Activated CD4-positive, CD25-positive, alpha-beta regulatory T cell (primary cell): ENCODE measurements at places on chromosomes 1 and 21.

DNA sequence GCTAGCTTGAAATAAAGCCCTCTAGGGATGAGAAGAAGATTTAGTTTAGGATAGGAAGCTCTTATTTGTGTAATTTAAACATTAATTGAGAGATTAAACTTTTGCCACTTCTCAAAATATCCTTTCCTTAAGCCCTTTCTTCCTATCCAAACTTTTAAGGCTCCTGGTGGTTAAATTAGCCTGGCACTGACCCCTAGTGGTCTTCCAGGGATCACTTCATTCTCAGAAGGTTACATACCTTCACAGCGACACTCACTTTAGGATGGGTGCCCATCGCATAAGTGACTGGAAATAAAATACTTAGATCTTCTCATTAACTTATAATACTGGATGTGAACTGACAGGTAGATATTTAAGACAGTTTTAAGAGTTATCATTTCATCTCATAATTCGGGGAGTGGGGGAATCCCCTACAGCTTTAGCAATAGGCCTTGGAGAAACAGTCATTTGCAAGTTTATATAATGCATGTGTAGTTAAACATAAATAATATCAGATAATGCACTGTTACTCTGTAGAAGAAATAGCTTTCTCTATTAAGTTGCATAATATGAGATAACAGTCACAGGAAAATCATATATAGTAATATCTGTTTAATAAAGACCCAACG is 7.4 kb downstream of the LHX9 start:
- DNase-seq = no peak

GRCh38 chr1:170217517-170218256 is 71.9 kb downstream of the NTMT2 start:
- DNase-seq = no peak

DNA sequence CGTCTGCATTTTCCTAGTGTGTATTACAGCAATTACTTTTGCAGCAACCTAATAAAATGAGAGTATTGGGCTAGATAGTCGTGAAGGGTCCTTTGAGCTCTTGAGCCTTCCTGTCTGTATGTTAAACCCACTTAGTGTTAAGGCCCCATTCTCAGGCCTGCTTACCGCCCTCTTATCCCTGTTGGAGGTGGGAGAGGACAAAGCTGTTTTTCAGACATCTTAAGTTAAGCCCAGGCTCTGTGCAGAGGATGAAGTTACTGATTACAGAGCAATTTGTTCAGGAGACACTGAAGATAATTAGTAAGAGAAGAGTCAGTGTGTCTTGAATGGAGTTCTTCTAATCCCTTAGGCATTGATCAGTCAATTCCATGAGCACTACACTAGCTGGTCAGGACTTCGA is 114.6 kb downstream of the UCK2 start:
- no peak for DNase-seq

GRCh38 chr1:180926164-180926981 is 13.7 kb downstream of the KIAA1614 start:
- no peak for DNase-seq

GRCh38 chr1:85320371-85321131 is 44.1 kb upstream of the BCL10 start:
- no peak for DNase-seq

DNA sequence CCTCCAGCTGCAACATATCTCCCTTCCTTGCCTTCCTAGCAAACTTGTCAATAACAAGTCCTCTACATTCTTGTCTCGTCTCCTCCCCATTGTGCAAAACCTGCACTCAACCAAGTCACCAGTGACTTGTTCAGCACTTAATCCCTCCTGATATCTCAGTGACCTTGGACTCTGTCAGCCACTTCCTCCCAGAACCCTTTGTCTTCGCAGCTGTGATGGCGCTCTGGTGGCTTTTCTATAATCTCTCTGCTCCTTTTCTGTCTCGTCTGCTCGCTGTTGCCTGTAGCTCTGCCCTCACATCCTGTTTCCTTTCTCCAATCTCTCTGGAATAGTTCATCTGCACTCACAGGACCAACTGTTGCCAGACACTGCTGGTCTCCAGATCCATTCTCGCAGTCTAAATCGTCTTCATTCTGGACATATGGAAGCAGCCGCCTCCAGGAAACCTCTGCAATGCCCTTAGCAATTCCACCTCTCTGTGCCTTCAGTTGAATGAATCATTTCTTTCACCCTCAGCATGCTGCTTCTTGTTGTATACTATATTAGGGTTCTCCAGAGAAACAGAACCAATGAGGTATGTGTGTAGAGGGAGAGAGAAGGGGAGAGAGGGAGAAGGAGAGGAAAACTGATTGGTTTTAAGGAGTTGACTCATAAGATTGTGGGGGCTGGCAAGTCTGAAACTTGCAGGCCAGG is 17.4 kb upstream of the IFNAR2 start:
- DNase-seq = no peak

- no peak for DNase-seq
Measured at GRCh38 chr1:87916965-87917364, 588.3 kb downstream of the LMO4 start.

- no peak for DNase-seq
Measured at GRCh38 chr1:168202941-168203654, 22.7 kb upstream of the SFT2D2 start.

DNA sequence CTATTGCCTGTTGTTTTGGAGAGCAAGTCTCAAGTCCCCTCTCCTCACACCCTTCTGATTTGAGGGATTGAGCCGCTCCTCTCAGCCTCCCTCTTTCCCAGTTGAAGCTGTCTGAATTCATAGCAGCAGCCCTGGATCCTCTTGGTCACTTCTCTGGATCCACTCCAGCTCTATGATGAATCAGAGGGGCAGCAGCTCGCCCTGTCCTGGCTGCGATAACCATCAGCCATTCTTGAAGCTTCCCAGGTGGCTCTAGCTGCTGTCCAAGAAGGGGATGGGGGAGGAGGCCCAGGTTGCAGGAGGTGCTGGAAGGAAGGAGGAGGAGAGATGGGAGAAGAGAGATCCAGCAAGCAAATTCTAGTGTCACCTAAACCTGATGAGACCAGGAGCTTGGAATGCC is 31.3 kb downstream of the WNT4 start:
- DNase-seq = no peak

DNA sequence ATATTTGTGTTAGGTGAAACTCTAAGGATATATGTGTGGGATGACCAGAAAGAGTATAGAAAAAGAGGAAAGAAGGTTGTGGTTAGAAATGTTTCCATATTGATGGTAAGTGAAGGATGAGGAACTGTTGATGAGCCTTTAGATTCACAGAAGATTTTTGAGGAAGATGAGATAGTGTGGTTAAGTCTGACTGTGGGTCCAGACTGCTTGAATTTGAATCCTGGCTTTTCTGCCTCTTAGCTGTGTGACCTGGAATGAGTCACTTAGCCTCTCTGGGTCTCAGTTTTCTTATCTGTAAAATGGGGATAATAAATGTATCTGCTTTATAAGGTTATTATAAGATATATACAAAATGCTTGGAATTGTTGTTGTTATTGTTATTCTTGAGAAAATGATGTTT is 27.5 kb downstream of the RGL1 start:
- DNase-seq = no peak

DNA sequence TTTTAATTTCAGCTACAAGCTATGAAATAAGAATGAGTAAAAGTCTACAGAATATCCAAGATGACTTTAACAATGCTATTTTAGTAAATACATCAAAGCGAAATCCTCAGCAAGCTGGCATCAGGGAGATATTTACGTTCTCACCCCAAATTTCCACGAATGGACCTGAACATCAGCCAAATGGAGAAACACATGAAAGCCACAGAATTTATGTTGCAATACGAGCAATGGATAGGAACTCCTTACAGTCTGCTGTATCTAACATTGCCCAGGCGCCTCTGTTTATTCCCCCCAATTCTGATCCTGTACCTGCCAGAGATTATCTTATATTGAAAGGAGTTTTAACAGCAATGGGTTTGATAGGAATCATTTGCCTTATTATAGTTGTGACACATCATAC is 13.7 kb upstream of the CLCA1 start:
- no peak for DNase-seq

GRCh38 chr1:246647513-246647912 is 76.7 kb upstream of the SCCPDH start:
- DNase-seq = no peak

GRCh38 chr1:156476501-156477298 is 23.9 kb downstream of the MEF2D start:
- no peak for DNase-seq

DNA sequence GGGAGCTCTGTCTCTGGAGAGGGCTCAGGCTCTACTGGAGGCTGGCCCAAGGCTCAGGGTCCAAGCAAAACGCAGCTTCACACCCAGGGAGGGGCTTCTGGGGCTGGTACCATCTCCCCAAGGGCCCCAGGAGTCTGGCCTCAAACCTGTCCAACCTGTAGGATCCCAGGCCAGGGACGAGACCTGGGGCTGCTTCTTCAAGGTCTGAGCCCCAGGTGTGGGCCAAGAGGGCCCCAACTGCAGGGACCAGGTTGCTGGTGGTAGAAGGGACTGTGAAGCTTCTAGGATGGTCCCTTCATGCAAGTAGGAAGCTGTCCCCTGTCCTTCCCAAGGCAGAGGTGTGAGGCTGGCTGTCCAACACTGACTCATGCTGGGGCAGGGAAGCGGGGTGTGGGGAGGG is 7.8 kb upstream of the MMEL1 start:
- no peak for DNase-seq

DNA sequence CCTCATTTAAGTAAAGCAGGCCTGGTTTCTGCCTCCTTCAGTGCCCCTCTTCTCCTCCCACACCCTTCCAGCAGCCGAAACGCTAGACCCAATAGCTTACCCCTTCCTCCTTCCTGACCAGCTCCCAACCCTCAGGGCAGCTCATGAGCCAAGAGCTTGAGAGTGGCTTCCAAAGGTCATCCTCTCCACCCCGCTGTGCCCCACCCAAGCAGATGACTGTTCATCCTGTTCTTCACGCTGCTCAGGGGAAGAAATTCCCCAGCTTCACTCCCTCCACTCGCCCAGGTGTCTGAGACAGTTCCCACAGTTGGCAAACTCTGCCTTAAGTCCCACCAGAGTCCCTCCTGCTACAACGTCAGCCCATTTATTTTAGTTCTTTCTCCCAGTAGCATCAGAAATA is 23.4 kb downstream of the ARHGEF19 start:
- DNase-seq = no peak

DNA sequence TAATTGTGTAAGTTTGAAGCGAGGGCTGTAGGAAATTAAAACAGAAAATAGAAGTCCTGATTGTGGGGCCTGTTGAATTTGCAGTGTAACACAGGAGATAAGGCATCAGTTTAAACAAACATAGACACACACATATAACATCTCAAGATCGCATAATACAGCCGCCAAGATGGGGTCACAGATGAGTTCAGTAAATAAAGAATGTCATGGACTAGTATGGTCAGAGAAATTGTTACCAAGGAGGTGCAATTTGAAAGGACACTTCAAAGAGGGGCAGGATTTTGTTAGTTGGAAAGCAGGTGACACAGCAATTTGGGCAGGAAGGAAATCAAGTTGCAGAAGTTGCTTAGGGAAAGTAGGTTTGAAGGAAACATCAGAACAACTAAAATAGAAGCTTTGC is 450.0 kb downstream of the USP25 start:
- DNase-seq = no peak

DNA sequence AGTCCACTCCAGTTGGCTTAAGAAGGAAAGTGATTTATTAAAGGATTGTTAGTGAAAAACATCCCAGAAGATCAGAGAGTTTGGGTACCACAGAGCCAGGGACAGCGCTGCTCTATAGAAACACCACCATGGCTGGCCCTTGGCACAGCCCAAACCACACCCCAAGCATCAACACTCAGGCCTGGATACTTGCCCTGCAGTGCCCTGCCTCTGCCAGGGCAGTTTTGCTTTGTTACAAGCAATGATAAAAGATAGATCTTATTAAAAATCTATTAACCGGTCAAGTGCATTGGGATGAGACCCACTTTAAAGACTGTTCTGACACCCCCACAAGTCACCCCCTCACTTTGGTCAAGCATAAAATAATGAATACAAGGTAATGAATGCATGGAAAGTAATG is 56.6 kb downstream of the KIF21B start:
- no peak for DNase-seq

DNA sequence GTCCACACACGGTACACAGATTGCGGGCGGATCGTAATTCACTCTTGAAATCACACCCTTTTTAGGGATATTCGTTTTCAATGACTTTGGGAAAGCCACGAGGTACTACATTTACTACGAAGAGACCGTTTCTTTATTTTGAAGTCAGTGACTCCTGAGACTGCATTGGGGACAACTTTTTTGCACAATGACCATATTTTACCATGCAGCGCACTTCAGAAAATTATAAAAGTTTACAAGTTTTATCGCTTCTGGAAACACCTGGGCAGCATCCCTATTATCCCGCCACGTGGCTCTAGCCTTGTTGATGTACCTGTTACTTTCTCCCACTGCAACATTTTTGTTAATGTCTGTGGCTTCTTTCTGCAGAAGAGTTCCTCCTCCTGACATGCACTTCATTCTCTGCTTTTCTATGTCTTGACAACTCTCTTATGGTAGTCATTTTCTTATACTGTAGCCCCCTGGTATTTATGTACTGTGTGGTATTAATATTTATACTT is 1.3 kb upstream of the AKT3 start:
- DNase-seq = no peak

DNA sequence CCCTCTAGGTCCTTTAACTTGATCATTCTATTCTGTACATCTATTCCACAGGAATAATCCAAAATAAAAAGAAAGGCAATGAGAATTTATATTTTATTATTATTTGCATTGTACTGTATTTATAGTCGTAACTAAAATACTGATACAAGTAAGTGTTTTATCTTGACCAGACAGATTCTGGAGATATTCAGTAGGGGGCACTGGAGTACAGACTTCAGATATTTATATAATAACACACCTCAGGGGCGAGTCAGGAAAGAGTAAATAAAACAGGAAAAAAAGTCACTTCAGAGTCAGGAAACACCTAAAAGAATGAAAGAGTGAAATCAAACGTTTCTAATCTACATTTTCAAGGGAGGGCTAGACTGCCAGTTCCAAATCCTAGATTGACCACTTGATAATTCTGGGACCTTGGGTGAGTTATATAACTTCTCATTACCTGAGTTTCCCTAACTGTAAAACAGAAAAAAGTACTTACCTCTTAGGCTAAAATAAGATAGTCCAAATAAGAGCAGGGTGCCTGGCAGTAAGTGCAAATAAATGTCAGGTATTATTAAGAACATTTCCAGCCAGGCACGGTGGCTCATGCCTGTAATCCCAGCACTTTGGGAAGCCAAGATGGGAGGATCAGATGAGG is 31.1 kb upstream of the MTF1 start:
- no peak for DNase-seq

GRCh38 chr1:17209430-17209829 is 4.5 kb downstream of the PADI1 start:
- DNase-seq = no peak

DNA sequence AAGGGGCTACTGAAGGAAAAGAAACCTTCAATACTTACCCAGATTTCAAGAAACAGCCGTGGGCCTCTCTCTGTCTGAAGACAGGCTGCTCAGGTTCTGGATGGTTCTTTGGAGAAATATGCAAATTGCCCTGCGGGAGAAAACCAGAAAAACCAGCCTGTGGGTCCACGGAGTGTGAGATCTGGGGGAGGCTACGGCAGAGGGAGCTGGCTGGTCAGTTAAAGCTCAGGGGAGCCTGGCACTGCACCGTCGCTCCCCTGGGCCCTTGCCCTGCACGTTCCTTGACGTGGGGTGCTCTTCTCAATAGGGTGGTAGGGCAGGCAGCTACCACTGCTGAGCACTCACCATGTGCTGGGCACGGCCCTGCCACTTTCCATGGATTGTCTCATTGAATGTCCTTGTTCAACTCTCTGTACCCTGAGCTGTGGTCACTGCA is 12.7 kb downstream of the TMCO4 start:
- no peak for DNase-seq
